ENCODE measurements at places on chromosomes 2 and 18.

- DNase-seq: peak; percentile 55
These were observed 17.3 kb upstream of the PSD4 start for GRCh38 chr2:113156278-113157117.

- no peak for DNase-seq
These were observed 60.8 kb downstream of the LIMS1 start for GRCh38 chr2:108594982-108595464.

DNA sequence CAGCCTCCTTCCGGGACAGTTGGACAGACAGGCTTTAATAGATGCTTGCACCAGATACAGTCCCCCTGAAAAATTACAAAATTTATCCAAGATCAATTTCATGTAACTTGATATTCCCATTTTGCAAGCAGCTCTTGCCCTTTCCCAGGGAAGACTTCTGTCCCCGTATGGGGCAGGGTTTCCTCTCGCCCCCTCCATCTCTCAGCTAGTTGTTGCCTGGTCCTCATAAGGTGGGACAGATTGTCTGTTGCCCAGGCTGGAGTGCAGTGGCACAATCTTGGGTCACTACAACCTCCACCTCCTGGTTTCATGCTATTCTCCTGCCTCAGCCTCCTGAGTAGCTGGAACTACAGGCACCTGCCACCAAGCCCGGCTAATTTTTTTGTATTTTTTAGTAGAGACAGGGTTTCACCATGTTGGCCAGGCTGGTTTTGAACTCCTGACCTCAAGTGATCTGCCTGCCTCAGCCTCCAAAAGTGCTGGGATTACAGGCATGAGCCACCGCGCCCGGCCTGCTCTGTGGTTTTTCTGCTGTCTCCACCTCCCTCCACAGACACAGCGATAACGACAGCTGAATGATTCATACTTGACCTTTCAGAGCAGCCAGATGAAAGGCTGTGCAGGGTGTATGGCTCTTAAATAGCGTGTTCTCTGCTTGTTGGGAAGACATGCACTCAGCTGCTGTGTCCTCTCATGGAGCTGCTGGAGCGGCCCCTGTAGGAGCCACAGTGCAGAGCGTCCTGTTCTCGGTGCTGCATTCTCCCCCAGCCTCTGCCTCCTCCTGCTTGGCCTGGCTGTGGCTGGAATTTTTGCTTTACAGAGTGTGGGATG lies 61.4 kb downstream of the TTC39C start:
- peak; percentile 35 for DNase-seq

GRCh38 chr2:140247451-140248195 lies 1467.4 kb upstream of the NXPH2 start:
- no peak for DNase-seq

DNA sequence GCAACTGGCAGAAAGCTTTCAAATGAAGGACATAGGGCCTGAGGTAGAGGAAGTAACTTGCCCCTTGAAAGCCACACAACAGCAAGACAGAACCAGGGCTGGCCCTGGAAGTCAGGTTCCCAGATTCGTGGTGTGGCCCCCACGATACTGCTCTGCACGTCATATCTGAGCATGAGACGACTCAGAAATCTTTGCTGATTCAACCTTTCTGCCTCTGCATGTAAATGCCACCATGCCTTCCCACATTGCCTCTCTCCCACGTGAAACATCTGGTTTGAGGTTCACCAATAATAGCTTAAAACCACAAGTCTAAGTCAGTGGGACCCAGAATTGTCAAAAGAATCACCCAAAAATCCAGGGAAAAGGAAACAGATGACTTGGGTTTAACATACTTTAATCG lies 214.0 kb upstream of the TRIB2 start:
- DNase-seq: no peak

- DNase-seq: no peak
These were observed 109.7 kb downstream of the NOL4 start for GRCh38 chr18:34114996-34115395.

GRCh38 chr2:111900859-111901258 lies 2.5 kb downstream of the MERTK start:
- no peak for DNase-seq

DNA sequence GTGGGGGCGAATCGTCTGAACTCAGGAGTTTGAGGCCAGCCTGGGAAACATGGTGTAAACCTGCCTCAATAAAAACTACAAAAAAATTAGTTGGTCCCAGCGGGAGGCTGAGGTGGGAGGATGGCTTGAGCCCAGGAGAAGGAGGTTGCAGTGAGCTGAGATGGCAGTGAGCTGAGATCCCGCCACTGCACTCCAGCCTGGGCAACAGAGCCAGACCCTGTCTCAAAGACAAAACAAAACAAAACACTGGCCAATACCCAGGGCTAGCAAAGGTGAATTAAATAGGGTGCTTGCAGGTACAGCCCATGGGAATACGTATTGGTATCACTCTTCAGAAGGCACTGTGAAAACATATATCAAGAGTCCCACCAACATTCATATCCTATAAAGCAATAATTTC lies 7.0 kb downstream of the ITSN2 start:
- DNase-seq: no peak

- no peak for DNase-seq
These were observed 156.5 kb downstream of the ARL6IP6 start for GRCh38 chr2:152874955-152875354.

- DNase-seq: no peak
These were observed 1251.6 kb upstream of the ZEB2 start for GRCh38 chr2:145771525-145771924.

GRCh38 chr2:231688719-231689118 lies 19.6 kb upstream of the PTMA start:
- DNase-seq: no peak

DNA sequence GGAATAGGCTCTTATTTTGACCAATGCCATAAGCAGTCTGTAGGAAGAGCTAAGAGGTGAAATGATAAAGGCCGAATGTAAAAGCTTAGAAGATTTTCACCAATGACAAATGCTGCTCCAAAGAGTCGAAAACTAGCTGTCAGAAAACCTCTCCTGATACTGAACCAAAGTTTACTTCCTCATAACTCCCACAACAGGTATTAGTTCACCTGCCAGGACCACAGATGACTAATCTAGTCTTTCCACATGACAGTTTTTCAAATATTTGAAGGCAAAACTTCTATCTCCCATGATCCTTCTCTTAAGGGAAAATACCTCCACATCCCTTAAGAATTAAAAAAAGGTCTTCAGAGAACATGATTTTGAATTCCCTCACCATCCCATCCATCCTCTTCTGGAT lies 473.2 kb upstream of the SPHKAP start:
- DNase-seq: no peak

GRCh38 chr18:36031903-36032302 lies 35.5 kb downstream of the RPRD1A start:
- DNase-seq: no peak

DNA sequence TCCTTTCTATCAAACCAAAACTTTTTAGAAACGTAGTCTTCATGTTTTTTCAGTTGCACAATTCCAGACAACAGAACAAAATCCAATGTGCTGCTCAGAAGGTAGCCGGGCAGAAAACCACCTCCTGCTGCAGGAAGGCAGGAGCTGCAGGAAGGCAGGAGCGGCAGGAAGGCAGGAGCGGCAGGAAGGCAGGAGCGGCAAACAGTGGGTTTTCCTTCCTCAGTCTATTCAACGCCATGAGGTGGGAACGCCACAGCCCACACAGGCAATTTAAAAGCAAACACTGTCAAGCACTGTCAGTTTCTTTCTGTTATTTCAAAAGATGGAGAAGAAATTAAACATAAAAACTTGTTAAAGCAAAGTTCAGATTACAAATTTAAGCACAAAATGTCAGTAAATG lies 601.2 kb upstream of the SALL3 start:
- DNase-seq: no peak

- DNase-seq: no peak
These were observed 64.4 kb upstream of the LYPD6B start for GRCh38 chr2:148974095-148974494.

- DNase-seq: no peak
These were observed 276.4 kb downstream of the ALK start for GRCh38 chr2:29644949-29645348.

GRCh38 chr2:126368758-126369157 lies 287.2 kb upstream of the GYPC start:
- DNase-seq: no peak

DNA sequence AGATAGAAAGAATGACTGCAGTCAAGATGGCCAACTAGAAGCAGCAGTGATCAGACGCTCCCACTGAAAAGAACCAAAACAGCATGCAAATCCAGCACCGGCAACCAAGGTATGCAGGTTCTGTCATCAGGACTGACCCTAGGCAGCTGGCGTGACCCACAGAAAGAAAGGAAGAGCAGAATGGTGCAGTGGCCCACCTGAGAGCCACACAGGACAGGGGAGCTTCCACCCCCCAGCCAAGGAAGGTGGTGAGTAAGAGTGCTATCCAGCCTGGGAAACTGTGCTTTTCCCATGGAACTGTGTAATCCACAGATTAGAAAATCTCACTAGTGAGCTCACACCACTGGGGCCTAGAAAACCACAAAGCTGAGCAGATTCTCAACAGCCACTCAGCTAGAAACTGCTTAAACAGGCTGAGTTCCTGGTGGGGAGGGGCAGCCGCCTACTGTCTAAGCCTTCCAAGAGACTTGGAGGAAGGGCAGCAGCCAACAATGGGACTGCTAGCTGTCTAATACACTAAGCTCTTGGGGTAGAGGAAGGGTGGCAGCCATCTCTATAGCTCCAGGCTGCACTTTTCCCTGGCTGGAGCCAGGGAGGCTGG lies 127.9 kb downstream of the EVA1A start:
- no peak for DNase-seq

DNA sequence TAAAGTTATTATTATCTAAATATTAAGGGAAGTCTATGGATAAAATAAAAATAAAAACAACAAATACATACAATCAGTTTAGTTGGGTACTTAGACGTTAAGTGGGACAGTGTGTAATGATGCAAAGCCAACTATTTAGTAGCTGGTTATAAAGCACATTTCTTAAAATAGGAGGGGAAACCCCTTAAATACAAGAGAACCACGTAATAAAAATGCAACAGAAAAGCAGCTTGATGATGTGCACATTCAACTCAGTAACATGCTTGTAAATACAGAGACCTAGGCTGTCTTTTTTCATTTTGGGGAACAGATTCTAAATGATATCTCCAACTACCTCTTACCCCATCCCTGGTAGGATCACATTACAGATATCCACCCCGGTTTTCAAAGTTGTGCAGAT lies 134.3 kb upstream of the AQP4 start:
- no peak for DNase-seq

- no peak for DNase-seq
These were observed 154.8 kb upstream of the TFPI start for GRCh38 chr2:187709065-187709464.

- no peak for DNase-seq
These were observed 32.7 kb downstream of the DCDC2C start for GRCh38 chr2:3736112-3736511.

DNA sequence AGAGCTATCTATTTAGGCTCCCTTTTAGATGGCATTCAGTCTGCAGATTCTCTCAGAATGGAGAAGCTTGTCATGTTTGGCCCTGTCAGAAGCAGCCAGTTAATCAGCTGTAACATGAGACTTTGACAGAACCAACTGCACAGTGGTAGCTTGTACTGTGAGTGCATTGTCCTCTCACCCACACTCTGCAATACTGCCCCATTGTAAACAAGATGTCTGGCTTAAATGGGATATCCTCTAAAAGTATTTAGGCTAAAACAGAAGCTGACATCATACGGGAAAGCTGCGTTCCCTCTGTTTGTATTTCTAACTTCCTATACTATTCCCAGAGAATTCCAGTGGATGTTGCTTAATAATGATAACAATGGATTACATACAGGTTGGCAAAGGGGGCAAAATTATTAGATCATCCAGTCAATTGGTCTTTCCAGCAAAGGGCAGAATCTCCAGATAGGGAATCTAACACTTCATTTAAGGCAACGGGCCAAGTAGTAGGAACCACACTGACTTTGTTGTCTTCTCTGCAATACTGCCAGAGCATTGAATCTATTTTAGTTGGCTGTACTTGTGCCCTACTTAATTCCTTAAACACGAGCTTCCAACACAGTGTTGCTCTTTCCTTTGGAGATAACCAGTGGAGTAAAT lies 15.4 kb upstream of the STAT4 start:
- peak; percentile 38 for DNase-seq

- peak; percentile 93 for DNase-seq
These were observed 44.4 kb downstream of the FBLN7 start for GRCh38 chr2:112182581-112183034.

DNA sequence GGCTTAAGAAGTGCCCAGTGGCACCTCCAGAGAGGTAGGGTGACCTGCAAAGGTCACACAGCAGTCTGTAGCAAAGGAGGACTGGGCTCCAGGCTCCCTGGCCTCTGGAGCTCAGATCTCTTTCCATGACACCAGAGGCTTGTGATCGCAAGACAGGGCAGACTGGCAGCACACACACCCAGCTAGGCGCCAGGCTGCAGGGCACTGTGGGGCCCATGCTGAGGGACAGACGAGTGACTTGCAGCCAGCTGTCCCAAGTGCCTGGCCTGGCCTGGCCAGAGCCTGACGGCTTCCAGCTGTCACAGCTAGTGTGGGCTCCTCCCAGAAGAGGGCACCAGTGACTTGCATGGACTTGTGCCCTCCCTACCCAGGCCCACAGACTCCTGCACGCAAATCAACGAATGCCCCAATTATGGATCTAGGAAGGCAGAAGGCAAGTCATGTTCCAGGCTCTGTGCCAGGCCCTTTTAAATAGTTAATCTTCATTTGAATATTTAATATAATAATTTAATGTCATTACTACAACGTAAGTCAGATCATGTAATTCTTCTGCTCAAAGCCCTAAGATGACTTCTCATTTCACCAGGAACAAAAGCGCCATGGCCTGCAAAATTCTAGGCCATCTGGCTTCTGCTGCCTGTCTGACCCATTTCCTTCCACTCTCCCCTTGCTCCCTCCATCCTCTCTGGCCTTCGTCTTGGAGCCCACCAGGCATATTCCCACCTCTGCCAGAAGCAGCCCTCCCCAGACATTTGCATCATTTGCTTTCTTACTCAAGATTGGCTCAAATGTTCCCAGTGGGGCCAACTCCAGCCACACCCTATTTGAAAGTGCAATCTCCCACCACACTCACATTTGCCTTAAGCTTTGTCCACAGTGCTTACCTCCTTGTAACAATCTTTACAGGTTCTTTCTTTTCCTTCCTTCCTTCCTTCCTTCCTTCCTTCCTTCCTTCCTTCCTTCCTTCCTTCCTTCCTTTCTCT lies 3.7 kb upstream of the SPEG start:
- peak; percentile 6 for DNase-seq

DNA sequence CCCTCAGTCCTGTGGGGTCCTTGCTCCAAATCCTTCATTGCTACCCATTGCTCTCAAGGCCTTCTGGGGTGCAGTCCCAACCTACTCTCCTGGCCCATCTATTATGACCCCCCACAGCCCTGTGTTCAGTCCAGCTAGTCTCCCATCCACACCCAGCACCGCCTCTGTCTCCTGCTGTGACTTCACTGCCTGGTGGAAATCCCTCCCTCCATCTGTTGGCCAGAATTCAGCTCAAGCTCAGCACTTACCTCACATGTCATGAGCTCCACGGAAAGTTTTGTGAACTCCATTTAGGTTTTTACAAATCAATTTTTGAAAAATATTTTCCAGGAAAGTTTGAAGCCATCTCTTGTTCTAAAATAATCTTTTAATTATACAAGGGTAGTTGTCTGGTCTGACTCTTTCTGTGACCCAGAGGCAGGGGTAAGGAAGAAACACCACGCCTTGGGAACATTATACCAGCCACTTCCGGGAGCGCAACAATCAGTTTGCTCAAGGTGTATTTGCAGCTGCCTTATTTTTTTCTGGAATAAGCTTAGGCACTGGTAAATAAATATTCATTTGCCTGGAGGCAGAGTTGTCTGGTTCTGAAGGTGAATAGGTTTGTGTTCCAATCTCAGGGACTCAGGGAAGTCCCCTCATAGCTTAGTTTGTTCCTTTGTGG lies 110.8 kb downstream of the VIT start:
- DNase-seq: no peak

GRCh38 chr2:25698752-25699151 lies 25.4 kb upstream of the DTNB start:
- no peak for DNase-seq

- no peak for DNase-seq
These were observed 65.8 kb upstream of the SLC35F5 start for GRCh38 chr2:113822087-113822815.

Measured in NCI-H1105 treated with DMSO at 0.1 percent for 48 hours (cell line).